ENCODE measurements at places on chromosomes 13 and 19. TPM values are rescaled to one million over a fixed set of nuclear protein-coding genes. Genes with fewer than 3 reads are reported as not detected.

DNA sequence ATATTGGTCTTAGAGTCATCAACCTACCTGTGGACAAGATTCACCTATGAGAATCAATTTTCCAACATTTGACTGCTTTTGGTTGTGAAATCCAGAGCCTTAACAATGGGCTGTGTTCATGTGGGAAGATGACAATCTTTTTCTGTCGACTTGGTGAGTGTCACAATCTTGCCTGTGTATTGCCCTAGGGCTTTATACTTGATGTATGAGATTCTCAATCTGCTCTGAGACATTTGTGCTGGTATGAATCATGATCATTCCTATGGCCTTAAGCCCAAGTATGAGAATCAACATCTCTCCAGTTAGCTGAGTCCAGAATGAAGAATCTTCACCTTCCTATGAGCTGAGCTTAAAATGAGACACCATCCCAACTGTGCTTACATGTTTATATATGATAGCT lies 68.7 kb downstream of the ZNF726 start:
- DNase-seq, result no peak

DNA sequence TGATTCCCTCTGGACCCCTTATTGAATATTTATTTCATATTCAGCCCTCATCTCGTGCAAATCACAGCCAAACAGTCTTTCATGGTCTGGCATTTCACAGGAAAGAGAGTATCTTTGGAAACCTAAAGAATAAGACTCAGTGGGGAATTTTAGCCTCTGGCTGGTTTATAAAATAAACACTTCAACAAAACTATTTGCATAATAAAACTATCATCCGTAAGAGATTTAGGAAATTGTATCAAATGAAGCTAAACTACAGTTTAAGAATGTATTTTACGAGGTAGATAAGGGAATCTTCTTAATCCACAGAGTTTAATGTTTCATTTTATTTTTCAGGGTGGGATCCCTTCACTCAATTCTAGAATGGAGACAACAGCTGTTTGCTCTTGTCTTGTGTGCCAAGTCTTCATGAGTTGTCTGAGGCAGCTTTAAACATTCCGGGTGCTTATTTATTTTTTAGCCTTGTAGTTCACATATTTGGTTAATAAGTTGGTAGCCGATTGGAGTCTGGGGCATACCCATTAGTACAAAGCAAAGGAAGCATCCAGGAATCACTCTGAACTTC lies 634.4 kb upstream of the KLF12 start:
- DNase-seq, result no peak

GRCh38 chr13:77002590-77003190 lies 10.8 kb downstream of the CLN5 start:
- no peak for DNase-seq

DNA sequence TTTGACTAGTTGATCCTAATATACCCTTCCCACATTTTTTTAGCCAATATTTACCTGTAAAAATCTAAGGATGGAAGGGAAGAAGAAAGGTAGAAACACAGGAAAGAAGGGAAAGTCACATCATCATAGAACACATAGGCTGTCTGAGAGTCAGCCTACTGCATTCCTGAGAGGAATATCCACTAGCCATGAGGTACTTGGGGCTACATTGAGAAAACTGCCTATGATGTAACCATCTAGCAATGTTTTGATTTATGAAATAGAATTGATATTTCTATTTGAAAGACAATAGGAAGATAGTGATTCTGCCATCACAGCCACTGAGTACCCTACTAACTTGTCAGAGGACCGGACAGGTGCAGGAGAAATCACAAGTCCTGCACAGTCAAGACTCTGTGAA lies 873.8 kb downstream of the GPC5 start:
- no peak for DNase-seq

DNA sequence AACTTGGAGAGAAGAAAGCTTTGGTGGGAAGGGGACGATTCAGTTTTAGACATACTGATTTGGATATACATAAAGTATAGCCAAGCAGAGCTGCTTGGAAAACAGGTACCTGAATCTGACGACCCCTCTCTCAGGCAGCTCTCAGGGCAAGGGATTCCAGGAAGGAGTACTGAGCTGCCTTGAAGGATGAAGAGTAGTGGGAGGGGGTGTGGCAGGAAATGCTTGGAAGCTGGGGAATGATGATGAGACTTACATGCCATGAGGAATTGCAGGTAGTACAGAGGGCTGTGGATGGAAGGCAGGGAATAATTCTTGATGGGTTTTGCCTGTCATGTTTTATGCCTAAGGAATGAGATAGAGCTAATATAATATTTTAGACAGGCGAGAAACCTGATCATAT lies 38.7 kb downstream of the HTR2A start:
- DNase-seq, result no peak

DNA sequence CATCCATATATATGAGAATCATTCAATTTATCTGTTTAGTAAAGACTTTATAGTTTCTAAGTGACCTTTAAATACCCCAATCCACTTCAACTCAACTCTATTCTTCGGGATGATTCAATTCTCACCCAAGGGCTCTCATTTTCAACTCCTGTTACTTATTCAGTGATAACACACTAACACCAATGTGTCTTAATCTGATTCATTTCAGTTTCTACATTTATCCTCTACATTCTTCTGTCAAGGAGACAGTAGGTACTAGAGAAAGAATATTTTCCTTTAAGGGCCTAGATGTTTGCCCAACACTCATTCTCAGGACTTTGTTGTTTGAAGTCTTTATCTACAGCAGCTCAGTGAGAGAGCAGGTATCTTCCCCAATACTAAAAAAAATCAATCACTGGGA lies 7.1 kb downstream of the ARGLU1 start:
- no peak for DNase-seq

GRCh38 chr13:27712421-27712820 lies 79.9 kb upstream of the GSX1 start:
- no peak for DNase-seq

DNA sequence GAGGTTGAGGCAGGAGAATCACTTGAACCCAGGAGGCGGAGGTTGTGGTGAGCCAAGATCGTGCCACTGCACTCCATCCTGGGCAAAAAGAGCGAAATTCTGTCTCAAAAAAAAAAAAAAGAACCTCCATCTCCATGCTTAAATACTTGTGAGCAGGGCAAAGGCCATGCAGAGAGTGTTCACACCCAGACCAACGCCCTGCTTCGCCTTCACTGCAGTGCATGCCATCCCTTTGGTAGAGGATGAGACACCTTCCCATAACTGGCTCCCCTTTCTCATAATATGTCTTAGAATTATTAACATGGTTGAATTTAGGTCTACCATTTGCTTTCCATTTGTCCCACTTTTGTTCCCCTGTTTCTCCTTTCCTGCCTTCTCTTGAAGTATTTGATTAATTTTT lies 15.4 kb downstream of the BBC3 start:
- no peak for DNase-seq

DNA sequence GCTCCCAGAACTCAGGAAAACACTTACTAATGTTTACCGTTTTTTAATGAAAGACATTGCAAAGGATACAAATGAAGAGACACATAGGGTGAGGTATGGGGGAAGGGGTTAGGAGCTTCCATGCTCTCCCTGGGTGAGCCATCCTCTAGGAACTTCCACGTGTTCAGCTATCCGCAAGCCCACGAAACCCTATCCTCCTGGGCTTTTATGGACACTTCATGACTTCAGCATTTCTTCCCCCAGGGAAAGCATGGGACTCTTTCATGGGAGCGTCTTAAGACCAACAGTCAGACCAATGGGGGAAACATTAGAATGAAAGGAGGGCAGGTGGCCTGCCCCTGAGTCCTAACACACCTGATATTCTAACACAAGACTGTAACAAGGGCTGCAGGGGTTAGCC lies 6.6 kb upstream of the ESD start:
- no peak for DNase-seq

DNA sequence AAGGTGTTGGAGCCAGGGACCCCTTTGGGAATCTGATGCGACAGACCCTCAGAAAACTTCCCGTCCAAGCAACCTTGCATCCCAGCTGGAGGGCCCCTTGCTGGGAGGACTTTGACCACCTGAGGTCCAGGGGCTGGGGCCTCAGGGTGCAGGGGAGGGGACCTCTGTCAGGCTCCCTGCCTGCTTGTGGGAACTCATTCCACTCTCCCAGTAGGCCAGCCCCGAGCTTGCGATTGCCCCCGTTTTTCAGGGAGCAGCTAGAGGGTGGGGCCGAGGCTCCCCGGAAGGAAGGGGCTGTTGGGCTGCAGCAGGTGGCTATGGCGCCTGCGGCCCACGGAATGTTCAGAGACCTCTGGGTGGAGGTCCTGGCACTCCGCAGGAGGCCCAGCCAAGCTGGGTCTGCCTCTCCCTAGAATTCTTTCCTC lies 2.8 kb downstream of the GNA11 start:
- DNase-seq, result no peak

GRCh38 chr19:31286491-31286890 lies 62.7 kb downstream of the TSHZ3 start:
- DNase-seq, result no peak

DNA sequence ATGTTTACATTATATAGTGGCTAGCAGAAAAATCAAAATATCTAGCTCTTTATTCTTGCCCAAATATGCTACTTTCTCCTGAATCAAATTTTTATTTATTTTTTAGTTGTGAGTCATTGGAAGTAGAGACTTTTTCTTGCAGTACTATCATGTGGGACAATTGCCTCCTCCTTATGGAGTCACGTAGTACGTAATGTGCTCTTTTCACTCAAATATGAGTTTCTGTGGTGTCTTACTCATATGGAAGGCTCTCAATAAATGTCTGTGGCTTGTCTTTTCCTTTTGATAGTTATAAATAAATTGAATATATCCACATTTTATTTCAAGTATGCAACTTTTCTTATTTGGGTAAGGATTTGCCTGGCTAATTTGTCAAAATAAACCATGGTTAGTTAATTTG lies 1411.0 kb upstream of the SLC10A2 start:
- DNase-seq, result no peak

- DNase-seq, result no peak
These were observed 24.3 kb downstream of the ZNF112 start for GRCh38 chr19:44332145-44332544.

DNA sequence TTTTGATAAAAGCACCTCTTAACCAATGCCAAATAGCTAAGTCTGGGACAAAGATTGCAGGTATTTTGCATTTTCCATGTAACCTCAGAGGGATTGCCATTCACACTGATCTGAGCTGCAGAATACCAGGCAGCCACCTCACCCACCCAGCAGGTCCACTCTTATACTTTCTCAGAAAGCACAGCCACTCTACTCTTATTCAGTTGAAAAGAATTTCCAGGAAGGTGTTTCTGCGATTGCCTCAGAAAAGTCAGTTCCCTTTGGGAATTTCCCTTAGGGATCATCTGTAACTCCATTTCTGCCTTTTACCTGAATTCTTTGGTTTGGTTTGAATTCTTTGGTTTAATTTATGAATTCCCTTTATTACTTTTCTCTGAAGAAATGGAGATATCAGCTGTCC lies 904 bp upstream of the ALOX5AP start:
- DNase-seq, result no peak

GRCh38 chr13:31018511-31018910 lies 86.1 kb downstream of the TEX26 start:
- no peak for DNase-seq

- no peak for DNase-seq
These were observed 213.4 kb downstream of the ABCC4 start for GRCh38 chr13:95087746-95088305.

DNA sequence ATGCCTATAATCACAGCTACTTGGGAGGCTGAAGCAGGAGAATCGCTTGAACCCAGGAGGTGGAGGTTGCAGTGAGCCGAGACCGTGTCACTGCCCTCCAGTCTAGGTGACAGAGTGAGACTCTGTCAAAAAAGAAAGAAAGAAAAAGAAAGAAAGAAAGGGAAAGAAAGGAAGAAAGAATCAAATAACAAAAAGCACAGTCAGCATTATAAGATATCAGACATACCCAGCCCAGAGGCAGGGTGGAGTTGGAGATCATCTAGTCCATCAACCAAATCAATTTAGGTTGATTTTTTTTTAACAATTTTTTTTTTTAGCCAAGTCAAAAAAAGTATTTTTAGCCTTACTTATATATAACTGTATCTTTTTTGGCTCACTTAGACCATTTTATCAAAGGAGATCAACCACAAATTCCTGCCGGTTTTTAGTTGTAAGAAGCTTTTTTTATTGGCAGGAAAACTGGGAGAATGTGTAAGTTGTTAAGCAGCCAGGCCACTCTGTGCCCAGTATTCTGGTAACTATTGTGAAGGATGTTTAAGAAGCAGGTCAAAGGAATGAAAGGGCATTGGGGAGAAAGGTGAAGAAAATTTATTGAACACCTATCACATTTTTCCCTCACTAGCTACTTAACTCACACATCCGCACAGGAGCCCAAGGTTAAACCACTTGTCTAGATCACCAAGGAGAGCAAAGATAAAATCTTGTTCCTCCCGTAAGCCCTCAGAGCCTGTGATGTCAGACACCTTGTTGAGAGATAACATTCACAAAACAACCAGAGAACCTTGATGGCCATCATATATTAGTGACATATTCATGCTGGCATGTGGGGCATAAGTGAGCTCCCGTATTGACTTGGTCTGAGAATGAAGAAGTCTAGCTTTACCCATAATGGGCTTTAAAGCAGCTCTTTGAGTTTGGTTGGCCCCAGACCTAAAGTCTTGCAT lies 91.8 kb downstream of the COL4A2 start:
- no peak for DNase-seq

- no peak for DNase-seq
These were observed 2.7 kb upstream of the MISP start for GRCh38 chr19:748274-748598.

GRCh38 chr13:98158172-98158899 lies 15.4 kb downstream of the FARP1 start:
- DNase-seq, result no peak

The SPATA13 gene
- total RNA-seq, result 10.3 TPM

The CBY2 gene
- 0.53 TPM for total RNA-seq

The PLIN3 gene
- total RNA-seq, result 73.6 TPM

The ATP4B gene
- total RNA-seq, result not detected

The CGB1 gene
- not detected for total RNA-seq

The EFNB2 gene
- total RNA-seq, result 0.40 TPM
